NCI-H187 (cell line): ENCODE measurements at places on chromosomes 11 and 22.
A peak's percentile ranks its signal among the peaks of the same experiment; 100 is the strongest.

GRCh38 chr11:67178421-67178820 lies 59.4 kb downstream of the KDM2A start:
- DNase-seq = no peak

DNA sequence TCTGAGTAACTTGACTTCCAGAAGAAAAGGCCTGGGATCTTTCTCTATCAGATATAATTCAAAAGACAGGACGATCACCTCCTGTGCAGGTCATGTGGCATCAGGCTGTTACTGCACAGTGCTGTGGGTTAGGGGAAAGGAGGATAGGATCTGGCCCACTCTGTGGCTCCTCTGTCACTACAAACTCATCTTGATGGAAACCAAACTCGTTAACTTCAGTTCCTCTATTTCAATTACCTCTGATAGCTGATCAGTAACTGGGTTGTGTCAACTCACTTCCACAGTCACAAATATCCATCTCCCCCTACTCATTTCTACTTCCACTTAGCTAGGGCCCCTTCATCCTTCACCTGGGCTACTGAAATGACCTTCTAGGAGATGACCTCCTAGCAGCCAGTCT lies 95.2 kb downstream of the RCN1 start:
- DNase-seq = no peak

DNA sequence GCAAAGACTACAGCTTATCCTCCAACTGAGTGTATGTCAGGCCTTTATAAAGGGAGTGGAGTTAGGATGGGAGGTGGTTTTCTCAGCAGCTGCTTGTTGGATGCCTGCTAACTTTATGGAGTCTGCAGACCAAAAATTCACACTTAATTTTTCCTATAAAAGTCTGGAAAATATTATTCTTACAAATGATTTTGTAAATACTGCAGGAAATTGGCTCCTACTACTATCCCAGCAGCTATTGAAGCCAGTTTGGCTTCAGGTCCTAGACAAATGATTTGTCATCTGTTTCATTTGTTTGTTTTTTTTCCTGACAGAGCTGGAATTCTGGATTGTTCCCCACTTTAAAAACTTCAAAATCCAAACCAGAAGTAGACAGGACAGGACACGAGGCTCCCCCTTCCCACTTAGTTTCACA lies 292.5 kb downstream of the TMEM135 start:
- no peak for DNase-seq

DNA sequence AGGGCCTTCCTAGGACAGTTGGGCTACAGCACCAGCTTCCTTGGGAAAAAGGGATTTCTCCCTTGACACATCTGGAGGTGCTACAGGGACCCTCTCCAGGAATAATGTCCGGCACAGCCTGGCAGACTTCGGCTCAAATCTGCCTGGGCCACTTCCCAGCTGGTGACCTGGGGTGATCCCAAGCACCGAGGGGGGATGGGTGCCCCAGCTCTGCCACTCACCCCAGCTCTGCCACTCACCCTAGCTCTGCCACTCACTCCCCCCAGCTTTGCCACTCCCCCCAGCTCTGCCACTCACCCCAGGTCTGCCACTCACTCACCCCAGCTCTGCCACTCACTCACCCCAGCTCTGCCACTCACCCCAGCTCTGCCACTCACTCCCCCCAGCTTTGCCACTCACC lies 9.9 kb downstream of the OSBPL5 start:
- no peak for DNase-seq

DNA sequence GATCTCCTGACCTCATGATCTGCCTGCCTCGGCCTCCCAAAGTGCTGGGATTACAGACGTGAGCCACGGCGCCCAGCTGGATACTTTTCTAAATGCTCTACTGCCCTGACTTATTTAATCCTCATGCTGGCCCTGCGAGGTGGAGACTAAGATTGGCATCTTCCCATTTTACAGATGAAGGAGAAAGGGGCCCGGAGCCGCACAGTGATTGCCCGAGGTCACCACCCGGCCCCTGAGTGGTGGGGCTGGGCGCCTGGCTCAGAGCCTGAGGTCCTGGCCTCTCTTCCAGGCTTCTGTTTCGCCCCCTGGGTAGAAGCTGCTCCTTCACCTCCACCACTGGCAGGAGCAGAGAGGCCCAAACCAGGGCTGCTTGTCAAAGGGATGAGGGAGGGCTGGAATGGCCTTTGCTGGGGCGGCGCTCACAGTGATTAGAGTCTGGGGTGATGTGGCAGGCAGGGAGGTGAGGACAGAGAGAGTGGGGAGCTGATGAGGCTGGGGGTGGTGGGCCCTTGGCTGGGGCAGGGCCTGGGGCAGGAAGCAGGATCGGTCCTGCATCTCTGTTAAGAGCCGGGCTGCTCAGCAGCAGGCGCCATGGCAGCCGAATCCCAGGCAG lies 15.4 kb upstream of the MPPED1 start:
- no peak for DNase-seq

- no peak for DNase-seq
These were observed 86.0 kb upstream of the CADM1 start for GRCh38 chr11:115590254-115590653.

- peak; percentile 8 for DNase-seq
These were observed 41.1 kb upstream of the TPBGL start for GRCh38 chr11:75199412-75199955.

- DNase-seq = no peak
These were observed 361 bp downstream of the SRPRA start for GRCh38 chr11:126268361-126268707.

DNA sequence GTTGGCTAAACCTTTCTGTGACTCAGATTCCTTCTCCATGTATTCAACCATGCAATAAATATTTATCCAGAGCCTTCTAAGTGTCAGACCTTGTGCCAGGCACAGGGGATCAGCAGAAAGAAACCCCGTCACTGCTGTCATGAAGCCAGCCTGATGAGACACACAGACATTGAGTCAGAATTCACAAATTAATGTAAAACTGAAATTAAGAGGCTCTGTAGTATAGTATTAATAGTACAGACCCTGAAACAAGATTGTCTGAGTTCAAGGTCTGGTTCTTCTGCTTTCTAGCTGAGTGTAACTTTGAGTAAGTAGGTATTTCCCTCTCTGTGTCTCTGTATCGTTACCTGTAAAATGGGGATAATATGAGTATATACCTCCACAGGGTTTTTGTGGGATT lies 46.9 kb downstream of the ME3 start:
- no peak for DNase-seq

GRCh38 chr11:73957654-73958361 lies 7.0 kb downstream of the DNAJB13 start:
- DNase-seq = no peak

- no peak for DNase-seq
These were observed 27.6 kb downstream of the SNU13 start for GRCh38 chr22:41661088-41661487.

GRCh38 chr22:48749555-48750227 lies 1078.0 kb downstream of the BRD1 start:
- DNase-seq = no peak

GRCh38 chr11:57290288-57290687 lies 34.5 kb downstream of the TNKS1BP1 start:
- no peak for DNase-seq

- no peak for DNase-seq
These were observed 14.7 kb upstream of the XBP1 start for GRCh38 chr22:28815111-28815510.

DNA sequence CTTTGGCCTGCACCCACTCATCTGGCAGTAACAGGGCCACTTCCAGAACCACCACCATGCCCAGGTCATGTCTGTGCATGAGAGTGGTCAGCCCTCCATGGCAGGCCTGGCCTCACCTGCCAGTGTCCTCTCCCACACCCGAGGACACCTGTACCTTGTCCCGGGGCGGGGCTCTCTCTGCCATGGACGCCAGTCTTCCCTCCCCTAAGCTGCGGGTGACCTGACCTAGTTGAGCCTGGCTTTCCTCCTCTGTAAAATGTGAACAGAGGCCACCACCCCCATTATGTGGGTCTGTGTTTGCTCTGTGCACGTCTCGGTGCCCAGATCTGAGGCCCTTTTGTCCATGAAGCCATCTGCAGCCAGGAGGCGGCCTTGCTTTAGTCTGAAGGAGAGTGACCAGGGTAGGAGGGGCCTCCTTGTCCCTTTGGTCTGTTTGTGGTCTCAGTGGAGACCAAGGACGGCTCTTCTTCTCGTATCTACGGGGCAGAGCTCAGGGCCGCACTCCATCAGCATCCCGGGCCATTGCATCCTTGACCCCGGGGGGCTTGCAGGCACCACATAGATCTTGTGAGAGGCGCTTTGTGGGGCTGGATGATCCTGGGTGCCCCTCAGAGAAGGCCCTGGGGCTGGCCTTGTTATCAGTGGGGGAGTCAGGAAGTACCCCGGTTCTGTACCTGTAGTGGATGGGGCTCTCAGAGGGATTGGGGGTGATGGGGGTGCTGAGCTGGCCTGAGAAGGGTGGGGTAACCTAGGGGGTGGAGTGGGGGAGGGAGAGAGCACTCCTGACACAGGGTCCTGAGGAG lies 121.6 kb downstream of the KCNQ1 start:
- no peak for DNase-seq
